ENCODE measurements at places on chromosomes 3 and 15.

GRCh38 chr3:110767838-110768237, 303.8 kb upstream of the NECTIN3 start:
- no peak for DNase-seq

DNA sequence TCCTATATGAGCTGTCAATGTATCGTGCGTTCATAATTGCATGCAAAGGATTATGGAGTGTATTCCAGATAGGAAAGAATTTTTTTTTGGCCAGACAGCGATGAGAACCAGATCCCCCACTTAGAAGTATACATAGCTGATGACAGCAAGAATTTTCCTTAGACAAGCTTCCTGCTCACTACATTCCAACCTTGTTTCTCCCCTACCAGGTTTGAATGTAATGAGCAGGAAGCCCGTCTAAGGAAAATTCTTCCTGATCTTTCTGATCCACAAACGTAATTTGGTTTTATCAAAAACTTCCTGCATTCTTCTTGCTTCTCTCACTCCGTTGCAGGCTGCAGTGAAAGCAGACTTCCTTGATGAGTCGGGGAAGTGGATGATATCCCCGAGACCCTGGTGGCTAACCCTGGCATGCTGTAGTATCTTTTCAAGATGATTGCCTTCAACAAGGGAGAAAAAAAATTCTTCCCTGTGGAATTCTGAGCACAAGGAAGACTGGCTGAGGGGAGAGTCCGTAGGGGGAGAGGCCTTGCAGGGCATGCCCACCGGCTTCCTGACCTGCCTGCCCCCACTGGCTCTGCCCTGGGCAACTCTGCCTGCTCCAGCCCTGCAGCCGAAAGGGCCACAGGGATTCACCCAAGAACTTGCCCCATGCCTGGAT, 243.1 kb downstream of the TLE3 start:
- no peak for DNase-seq

DNA sequence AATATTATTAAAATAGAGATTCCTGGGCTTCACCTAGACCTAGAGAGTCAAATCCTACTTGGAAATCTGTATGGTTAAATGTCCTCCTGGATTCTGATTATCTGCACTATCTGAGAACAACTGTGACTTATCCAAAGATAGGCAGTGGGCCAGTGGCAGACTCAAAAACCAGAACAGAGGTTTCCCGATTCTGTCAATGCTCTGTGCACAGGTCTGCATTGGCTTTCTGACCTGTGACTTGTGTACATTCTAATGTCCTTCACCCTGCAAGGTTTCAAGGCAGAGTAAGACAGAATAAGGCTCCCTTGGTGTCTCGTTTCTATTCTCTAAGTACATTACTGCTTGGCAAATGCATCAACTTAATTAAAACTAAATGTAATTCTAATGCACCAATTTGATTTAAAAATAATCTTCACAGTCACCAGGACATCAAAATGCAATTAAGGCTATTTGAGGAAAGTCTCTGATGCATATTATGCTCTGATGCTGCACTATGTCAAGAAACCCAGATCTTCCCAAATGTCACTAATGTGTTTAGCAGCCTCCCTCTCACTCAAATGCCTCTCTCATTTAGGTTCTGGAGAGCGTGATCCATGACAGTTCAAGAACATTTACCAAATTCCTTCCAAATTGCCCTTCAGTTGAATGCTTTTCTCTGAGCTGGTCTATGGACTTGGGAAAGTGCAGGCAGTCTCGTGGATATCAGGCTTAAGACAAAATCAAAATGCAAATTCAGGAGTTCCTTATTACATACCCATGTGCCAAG, 140.1 kb downstream of the STAC start:
- DNase-seq = no peak

DNA sequence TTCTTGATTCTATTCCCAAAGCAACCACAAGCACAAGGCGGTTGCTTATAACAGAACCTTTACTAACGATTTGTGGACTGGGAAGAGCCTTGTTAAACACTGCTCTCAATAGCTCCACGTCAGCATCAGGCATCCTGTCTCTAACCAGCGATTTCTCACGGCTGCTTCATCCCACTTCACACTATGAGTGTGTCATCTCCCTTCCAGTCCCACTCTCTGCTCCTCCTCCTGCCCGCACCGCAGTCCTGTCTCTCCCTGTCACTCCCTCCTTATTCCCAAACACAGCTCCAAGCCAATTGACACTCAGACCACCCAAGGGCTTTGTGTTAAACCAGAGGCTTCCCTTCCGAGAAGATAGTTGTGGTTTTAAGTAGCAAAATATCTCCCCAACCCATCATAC, 94.8 kb downstream of the ABHD5 start:
- DNase-seq = no peak

- DNase-seq = no peak
These were observed 67.9 kb downstream of the LRIG1 start for GRCh38 chr3:66432767-66433521.

DNA sequence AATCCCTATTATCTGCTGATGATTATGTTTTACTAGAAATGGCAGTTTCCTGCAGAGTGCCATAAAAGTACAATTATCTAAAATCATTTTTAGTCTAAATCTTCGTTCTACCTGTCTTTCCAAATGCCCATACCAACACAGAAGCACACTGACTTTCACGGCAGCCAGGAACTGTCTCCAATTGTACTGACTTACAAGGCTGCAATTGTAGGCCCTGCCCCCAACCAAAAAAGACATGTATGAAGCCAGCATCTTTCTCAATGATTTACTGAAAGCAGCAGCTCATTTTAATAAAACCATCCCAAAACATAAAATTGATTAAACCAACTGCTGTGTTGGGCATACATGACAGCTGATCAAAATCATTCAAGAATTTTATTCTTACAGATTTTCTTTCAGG, 119.0 kb downstream of the TBC1D5 start:
- DNase-seq = no peak

GRCh38 chr15:85382942-85383341, 2.5 kb downstream of the AKAP13 start:
- DNase-seq = no peak

DNA sequence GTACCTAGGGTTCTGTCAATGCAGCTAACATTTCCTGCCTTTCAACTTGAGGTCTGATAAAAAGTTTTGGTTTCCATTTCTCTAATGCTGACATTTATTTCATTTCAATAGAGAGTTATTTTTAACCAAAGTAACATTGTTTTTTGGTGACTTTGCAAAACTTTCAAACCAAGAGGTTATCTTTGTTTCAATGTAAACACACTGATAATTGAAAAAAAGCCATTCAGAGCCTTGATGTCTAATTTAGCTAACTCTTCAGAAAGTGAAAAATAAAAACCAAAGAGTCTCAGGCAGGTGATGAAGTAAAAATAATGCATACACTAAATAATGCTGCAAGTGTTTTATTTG, 9.6 kb upstream of the TIPARP start:
- DNase-seq = no peak

DNA sequence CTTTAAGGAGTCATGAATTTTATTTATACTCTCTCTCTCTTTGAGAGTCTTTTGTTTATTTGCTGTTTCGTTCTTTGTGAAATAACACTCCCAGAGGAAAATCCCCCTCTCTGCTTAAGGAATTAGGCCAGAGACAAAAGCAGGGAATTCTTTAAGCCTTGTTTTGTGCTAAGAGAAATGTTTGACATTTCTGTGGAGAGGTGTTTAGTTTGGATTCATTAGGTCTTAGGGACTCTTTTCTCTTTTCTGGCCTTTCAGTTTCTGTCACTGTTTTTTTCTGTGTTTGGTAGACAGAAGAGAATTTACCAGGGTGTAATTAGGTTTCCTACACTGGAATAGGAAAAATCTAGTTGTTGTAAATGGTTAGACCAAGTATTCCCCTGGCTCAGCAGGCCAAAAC, 241.8 kb upstream of the NR2F2 start:
- DNase-seq = no peak

GRCh38 chr15:33315044-33315443, 4.3 kb downstream of the RYR3 start:
- no peak for DNase-seq

DNA sequence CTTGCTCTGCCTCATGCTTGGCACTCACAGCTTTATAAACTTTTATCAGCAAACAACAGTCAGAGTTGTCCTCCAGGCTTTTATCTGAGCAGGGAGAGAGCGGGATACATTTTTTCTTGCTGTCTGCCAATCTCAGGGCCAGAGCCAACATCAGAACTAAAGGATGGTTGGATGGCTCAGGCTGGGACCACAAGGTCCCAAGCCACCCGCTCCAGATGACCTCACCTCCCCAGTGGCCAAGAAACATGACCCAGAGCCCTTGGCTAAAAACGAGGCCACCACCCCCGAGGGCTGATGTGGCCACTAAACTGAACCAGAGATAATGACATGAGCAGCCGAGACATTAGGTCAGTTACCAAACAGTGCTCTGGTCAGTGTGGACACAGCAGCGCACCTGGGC, 18.8 kb upstream of the SPATA12 start:
- no peak for DNase-seq

DNA sequence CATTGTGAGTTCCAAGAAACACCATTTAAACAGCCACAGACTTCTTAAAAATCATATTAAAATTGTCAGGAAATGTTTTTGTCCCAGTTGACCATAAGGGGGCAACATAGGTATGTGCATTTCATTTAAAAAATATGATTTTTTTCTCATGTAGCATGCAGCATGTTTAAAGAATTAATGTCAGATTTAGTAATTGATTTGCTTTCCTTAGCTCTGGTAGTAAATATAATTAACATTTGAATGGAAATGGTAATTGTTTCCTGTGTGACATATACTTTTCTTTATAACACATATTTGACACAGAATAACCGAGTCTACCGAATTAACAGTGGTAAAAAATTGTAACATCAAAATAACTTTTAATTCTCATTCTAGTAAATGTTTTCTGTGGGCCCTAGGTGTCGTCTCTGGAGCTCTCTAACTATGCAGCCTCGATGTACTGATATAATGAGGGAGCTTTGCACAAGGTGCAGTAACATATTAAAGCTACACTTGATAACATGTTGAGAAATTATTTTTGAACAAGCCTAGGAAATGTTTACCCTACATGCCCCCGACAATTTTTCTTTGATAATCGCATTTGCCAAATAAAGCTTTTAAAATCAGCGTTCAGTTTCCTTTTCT, 34.9 kb downstream of the NXPE3 start:
- no peak for DNase-seq

- DNase-seq = no peak
These were observed 679 bp upstream of the MYD88 start for GRCh38 chr3:38137615-38138348.

- DNase-seq = no peak
These were observed 14.6 kb upstream of the OR5K4 start for GRCh38 chr3:98339031-98339430.

DNA sequence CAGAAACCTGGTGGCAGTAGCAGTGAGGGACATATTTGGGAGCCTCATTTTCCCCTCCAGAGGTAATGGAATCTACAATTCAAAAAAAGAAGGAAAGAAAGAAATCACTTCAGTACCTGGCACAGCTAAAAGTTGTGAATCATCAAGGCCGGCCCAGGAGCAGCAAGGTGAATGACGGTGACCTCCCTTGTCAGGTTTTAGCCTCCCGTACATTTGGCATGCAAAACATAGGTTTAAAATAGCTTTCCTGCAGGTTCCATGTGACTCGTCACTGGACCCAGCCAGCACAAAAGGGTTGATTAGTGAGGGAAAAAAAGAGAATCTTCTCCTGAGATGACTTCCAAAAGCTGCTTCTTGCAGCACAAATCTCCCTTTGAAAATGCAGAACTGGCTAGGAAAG, 394.2 kb downstream of the LSAMP start:
- no peak for DNase-seq
